Activated CD8-positive, alpha-beta T cell treated with anti-CD3 and anti-CD28 coated beads, Interleukin-2, amount 10 ng/mL, durations not matched to agents 7 days and 5 days (primary cell): ENCODE measurements at places on chromosomes 1 and 21.

DNA sequence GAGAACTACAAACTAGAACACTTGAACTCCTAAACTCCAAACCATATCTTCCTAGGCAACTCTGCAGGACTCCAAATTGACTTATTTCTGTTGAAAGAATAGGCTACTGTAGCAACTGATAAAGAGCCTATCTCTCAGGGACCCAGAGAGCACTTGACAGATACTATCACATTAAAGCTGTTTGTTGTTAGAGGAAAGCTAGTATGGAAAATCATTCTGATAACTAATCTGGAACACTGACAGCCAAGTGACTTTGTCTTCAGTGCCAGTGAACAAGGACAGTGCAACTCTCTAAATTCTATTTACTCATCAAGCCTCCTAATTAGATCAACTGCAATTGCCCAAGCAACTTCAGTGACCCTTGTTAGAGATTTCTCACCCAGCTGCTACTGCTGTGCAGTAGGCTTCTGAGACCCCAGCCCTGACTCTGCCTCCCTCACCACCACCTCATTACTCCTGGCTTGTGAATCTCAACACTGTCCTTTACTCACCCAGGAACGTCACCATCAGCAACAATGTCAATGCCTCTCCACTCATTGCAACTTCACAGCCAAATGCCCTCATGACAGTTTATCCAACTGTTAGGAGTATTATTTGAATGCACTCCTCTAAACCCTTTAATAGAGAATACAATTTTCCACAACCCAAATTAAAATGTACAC lies 7.4 kb upstream of the RGS13 start:
- no peak for DNase-seq

- DNase-seq, result no peak
These were observed 27.7 kb downstream of the PLPP3 start for GRCh38 chr1:56551691-56552090.

GRCh38 chr21:45164838-45165237 lies 90.5 kb downstream of the ADARB1 start:
- DNase-seq, result no peak

DNA sequence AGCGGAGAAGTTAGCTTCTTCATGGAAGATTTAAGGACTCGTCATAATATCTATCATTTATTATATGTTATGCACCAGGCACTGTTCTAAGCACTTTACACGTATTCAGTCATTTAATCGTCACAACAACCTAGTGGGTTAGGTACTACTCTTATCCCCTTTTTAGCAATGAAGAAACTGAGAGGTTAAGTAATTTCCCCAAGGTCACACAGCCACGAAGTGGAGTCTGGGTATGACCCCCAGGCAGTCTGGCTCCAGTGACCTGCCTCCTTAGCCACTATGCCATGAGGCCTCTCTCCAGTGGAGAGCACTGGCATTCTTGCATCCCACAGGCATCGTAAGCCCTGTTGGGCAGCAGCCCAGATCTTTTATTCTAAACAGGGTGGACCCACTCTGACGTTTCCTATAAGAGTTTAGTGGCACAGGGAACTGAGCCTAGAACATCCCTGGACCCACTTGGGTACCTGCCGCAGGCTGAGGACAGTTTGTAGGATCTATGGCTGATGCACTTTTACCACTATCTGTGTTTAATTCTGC lies 123.0 kb downstream of the NAV1 start:
- DNase-seq, result no peak

- DNase-seq, result no peak
These were observed 334.7 kb upstream of the PRMT6 start for GRCh38 chr1:106721790-106722189.

- DNase-seq, result no peak
These were observed 283.8 kb downstream of the CACNA1E start for GRCh38 chr1:181767001-181767708.

GRCh38 chr21:16879479-16879878 lies 633.4 kb upstream of the CXADR start:
- no peak for DNase-seq

DNA sequence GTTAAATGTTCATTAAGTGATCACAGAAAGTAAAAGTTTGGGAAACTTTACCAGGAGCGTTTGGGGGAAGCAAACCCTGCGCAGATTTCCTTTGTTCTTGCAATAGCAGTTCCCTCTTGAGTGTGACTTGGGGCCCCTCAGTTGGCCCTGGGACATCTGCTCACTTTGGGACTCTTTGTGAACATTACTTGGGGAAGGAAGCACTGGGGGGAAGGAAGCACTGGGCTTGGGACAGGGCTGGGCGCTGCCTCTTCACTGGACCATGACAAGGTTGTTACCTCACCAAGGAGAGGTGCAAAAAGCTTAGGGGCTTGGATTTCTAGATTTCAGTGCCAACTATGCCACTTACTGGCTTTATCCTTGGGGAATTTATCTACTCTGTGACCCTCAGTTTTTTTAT lies 63.5 kb downstream of the ETS2 start:
- DNase-seq, result no peak

GRCh38 chr1:4021136-4021973 lies 121.3 kb upstream of the C1orf174 start:
- DNase-seq, result no peak

GRCh38 chr1:66245691-66246090 lies 288.3 kb upstream of the SGIP1 start:
- DNase-seq, result no peak

GRCh38 chr1:1434131-1434823 lies 1.2 kb upstream of the VWA1 start:
- no peak for DNase-seq

DNA sequence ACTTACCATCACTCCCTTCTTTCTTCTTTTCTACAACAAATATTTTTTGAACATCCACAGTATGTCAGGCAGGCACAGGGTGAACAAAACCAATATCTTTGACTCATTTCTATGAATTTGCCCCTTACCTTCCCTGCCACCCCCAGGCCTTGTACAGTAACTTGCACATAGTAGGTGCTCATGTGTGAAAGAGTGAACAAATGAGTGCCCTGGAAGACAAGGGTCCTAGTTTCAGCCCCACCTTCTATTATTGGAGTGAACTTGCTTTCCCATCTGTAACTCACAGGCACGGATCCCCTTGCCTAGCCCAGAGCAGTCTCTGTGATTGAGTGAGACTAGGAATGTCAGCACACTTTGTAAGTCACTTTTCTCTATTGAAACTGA lies 12.8 kb downstream of the ZDHHC18 start:
- DNase-seq, result no peak

DNA sequence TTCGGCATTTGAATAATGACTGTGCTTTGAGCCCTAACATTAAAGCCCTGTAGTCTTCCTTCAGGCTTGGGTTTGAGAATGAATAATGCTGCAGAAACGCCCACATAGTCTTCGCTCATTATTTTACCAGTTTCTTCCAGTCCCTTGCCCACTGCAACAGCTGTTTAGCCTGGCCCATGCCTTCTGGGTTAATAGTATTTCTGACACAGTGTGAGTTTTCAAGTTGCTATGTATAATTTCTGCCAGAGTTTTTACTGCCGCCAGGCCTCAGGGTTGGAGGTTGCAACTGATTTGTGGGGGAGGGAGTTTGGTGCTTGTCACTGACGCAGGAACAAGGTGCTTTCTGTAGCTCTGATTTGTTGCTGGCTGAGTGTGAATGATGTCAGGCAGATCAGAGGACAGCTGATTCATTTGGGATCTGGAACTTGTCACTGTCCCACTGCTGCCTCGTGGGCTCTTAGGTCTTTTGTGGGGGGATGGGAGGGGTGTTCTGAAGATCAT lies 109.8 kb downstream of the MAST2 start:
- DNase-seq, result no peak

DNA sequence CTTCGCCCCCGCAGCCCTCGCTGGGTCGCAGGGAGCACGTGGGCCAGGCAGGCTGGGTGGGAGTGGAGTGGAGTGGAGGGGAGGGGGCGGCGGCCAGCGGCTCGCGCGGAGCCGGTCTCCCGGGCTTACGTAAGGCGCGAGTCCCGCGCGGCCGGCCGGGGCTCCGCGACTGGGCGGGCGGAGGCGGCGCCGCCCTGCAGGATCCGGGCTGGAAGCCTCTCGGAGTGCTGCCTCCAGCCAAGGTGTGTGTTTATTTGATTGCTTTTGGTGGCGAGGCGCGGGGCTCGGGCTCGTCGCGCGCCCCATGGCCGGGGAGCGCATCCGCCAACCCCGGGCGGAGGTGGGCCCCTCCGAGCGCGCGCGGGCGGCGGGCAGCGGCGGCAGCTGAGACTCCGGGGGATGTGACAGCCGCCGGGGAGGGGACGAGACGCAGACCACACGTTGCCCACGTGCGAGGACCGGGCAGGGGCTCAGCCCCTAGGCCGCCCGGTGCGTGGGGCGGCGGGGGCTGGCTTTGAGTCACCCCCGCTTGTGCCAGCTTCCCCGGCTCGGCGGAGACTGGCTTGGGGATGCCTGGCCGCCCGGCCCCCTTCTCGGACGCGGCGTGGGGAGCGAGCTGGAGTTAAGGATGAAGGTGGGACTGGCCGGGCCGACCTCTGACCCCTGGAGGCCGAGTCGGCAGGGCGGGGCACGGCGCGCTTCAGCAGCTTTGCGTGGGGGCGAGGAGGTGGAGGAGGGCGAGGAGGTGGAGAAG lies 402 bp upstream of the AK4 start:
- peak; percentile 79 for DNase-seq

DNA sequence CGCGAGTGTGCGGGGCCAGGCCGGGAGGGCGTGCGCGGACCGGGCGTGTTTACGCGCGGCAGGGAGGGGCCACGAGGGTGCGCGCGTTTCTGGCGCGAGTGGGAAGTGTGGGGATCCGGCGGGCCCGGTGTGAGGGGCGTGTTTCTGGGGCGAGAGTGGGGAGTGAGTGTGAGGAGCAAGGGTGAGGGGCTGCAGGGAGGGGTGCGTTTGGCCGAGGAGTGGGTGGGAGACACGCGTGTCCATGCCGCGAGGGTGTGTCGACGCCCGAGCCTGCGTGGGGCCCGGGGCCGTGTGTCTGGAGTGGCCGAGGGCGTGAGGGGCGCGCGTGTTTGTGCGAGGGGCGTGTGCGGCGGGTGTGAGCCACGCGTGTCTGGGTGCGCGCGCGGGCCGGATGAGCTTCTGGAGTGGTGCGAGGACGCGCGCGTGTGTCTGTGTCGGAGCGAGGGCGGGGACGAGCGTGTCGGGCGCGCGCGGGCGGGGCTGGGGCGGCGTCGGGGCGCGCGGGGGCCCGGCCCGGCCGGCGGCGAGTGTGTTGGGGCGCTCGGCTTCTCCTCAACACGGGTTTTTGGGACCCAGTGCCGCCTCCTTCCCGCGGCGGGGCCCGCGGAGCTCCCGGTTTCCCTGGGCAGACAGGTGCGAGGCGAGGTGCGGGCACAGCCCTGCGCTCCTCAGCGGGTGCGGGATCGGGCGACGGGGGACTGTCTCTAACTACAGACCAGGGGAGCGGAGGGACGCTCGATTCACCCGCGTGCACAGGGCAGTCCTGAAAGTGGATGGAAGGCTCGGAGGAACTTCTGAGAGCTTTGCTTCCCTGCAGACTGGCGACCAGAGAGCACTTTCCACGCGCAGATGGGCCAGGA lies 65.8 kb upstream of the VAMP3 start:
- DNase-seq, result peak; percentile 32

DNA sequence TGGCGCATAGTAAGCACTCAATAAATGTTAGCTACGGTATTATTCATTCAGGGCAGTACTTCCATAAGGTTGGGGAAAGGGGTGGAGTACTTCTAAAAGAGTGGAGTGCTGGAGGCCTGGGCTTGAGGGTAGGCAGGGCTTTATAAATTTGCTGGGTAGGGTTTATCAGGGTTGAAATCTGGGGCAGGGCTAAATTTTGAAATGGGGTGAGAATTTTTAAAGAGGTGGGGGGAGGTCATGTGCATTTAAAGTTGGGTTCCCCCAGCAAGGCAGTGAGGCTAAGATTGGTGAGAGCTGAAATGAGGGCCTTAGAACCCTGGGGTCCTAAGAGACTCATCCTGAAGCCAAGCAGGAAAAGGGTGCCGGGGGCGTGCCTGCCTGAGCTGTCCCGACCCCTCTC lies 10.0 kb downstream of the CATSPER4 start:
- no peak for DNase-seq

- no peak for DNase-seq
These were observed 1.9 kb downstream of the PUM1 start for GRCh38 chr1:31063631-31064030.

DNA sequence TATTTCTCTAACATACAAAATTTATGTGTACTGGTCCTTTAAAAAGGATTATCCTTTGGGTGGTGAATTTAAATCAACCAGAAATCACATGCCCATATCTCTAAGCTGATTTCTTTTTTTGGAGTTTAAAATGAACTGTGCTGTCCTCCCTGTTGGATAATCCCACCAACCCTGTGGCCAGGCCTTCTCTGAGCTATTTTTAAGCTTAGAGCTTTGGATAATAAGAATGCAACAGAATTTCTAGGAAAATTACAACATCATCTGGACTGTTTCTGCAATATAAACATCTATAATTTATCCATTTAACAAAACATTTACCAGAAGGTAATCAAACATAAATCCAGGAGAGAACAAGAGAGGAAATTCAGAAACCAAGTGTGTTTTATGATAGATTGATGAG lies 88.3 kb downstream of the LRRC40 start:
- no peak for DNase-seq

DNA sequence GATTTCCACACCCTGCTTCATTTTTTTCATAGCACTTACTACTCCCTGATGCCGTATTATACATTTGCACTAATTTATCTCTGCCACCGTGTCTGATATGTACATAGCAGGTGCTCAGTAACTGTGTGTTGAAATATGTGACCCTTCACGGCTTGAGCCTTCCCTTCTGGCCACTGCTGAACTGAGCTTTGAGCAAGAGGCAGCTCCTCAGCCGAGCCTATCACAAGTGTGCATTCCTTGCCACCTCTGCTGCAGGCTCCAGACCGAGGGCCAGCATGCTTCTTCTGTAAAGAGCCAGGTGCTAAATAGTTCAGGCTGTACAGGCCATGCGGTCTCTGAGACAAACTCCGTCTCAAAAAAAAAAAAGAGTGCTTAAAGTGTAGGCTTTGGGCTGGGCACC lies 22.6 kb downstream of the PLEKHM2 start:
- DNase-seq, result no peak

DNA sequence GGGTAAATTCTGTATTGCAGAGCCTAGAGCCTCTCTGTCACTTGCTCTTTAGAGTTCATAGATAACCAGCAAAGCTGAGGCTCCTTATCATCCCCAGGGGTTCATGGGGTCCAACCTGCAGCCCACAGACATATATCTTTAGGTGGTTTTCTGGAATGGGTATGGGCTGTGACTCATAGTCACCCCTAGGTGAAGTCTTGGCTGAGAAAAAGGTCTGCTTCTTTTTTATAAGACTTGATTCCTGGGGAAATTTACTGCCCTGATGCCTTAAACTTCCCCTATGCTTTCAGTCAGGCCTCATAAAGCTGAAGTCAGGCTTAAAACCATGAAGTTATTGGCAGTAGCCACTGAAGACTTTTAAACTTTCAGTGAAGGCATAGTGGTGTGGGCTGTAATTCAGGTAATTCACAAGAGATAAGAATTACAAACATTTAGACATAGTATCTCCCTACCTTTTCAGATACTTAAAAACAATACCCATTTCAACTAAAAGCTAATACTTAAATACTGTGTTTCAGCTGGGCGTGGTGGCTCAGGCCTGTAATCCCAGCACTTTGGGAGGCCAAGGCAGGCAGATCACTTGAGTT lies 46.8 kb downstream of the MACO1 start:
- no peak for DNase-seq
